NCI-H1092 (cell line): ENCODE measurements at places on chromosomes 5 and 9.

GRCh38 chr9:127860260-127860659, 5.8 kb upstream of the ENG start:
- no peak for DNase-seq

- peak; percentile 80 for DNase-seq
These were observed 804 bp downstream of the TTC39B start for GRCh38 chr9:15306068-15306756.

DNA sequence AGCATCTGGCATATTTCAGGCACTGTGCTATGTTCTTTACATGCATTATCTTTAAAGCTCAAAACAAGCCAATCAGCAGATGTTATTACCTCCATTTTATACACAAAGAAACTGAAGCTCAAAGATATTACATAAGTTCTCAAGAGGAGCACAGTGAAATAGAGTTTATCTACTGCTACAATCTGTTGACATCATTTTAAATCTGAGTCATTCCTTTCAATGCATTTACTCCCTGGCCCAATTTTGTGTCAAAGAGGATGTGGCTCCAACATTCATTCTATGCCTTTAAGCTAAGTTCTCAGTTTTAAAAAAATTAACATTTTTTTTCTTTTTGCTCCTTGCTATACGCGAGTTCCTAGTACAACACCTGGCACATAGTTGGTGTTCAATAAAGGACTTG, 486.3 kb upstream of the ZNF462 start:
- DNase-seq = no peak

- no peak for DNase-seq
These were observed 49.1 kb upstream of the OSMR start for GRCh38 chr5:38796742-38797108.

GRCh38 chr5:107743373-107744000, 72.8 kb upstream of the EFNA5 start:
- no peak for DNase-seq

DNA sequence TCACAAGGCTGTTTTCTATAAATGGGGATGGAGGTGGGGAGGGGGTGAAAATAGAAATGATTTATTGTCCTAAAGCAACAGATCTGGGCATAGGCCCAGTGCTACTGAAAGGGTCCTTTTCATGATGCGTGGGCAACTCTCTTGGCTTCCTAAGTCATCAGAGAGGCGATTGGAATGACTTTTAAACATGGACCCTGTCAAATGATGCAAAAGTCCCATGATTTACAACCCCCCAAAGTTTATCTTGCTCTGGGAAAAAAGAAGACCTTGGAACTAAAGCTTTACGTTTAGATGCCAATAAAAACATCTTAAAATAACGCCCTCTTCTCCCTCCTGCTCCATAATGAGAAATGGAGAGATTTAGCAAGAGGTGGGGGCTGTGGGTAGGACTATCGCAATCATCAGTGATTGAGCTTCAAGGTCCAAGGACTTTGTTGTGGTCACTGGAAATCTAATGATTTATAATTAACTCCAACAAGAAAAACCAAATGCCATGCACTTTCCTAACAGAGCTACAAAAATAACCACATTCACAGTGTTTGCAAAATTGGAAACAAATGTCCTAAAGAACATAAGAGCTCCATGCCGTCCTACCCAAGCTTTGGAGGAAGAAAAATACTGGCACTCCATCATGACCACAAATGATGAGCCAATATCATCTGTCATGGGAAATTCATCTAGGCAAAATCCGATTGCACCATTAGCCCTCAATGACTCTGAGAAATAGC, 167.5 kb upstream of the CLINT1 start:
- DNase-seq = no peak

GRCh38 chr9:107739601-107740082, 250.1 kb upstream of the KLF4 start:
- DNase-seq = no peak

- no peak for DNase-seq
These were observed 86.2 kb upstream of the DHFR start for GRCh38 chr5:80740999-80741398.

DNA sequence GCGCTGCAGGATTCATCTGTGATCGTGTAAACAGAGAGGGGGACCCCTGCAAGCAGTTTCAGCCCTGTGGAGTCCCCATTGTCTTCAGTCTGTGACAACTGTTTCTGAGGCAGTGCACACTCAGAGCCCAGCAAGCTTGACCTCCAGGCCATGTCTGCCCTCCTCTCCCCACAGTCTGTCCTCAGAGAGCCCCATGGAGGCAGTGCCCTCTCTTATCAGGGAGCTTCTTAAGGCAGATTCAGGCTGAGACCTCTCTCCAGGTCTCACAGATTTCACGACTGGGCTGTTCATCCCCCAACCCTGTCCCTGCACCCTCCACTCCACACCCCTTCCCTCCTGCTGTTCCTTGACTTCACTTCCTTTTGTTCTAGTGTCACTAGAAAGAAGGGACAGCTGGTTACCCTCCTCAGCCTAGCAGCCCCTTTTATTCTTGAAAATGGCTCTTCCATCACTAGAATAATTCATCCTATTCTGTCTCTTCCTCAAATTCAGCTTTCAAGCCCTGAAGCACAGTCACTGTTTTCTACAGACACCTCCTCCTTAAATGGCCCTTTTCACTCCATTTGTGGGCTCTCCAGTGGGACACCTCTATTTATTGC, 218.4 kb downstream of the MED10 start:
- peak; percentile 21 for DNase-seq

DNA sequence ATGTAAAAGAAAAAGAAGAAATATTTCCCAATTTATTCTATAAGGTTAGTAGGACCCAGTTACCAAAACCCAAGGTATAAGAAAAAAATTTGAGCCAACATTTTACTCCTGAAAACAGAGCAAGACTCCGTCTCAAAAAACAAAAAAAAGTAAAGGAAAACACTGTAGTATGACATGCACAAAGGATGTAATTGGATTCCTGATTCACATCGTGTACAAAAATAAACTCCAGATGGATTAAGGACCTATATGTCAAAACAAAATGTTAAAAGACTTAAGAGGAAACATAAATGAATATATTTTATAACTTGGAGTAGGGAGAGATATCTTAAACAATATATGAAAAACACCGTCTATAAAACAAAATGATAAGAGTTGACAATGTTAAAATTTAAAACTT, 13.8 kb downstream of the PHYKPL start:
- DNase-seq = no peak

GRCh38 chr5:145479857-145480256, 355.3 kb downstream of the PRELID2 start:
- DNase-seq = no peak

- no peak for DNase-seq
These were observed 342.6 kb downstream of the MAN2A1 start for GRCh38 chr5:110032376-110032775.

DNA sequence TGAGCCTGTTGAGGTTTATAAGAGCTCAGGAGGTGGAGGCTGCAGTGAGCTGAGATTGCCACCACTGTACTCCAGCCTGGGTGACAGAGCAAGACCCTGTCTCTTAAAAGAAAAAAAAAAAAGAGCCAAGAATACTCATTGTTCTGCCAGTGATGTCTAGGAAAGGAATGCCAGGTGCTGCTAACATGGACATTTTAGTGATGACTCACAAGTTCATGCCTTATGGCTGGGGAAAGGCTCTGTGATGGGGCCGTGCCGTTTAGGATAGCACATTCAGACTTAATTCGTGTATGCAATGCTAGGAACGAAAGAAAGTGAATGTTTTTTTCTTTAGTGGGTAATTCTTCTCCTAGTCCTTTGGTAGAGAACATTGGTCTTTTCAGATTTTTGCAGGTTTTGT, 134.2 kb downstream of the ARHGAP26 start:
- no peak for DNase-seq

DNA sequence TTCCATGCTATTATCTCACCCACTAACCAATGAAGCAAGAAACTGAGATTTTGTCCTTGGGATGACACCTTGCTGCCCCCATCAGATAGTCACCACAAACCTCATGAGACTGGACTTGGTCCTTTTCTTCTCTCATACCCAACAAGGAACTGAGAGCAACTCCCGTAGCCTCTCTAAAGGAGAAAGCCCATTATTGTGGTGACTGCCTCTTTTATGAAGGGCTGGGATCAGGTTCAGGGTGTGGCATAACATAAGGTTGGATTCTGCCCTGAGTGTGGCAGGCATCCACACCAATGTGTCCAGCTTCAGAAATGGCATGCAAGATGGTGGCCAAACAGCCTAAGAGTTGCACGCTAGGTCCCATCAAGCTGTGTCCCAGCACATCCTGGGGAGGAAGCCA, 1.3 kb upstream of the ACTL7A start:
- DNase-seq = no peak

- no peak for DNase-seq
These were observed 210.9 kb downstream of the AOPEP start for GRCh38 chr9:94937214-94937903.

- DNase-seq = no peak
These were observed 1176.1 kb downstream of the CDH9 start for GRCh38 chr5:25862276-25862675.

GRCh38 chr9:112017878-112018277, 121.3 kb downstream of the UGCG start:
- DNase-seq = no peak

DNA sequence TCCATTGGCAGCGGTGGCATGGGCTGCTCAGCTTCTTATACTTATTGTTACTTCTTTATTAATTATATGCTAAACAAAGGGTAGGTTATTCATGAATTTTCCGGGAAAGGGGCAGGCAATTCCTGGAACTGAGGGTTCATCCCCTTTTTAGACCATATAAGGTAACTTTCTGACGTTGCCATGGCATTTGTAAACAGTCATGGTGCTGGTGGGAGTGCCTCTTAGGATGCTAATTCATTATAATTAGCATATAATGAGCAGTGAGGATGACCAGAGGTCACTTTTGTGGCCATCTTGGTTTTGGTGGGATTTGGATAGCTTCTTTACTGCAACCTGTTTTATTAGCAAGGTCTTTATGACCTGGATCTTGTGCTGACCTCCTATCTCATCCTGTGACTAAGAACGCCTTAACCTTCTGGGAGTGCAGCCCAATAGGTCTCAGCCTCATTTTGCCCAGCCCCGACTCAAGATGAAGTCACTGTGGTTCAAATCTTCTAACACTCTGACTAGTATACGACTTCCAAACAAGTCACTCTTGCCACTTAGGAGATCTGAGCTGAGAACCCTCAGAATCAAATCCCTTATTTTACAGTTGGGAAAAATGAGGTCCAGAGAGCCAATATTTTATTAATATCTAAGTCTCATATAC, 237.5 kb downstream of the TRIM32 start:
- no peak for DNase-seq

GRCh38 chr5:143582869-143583268, 179.4 kb upstream of the NR3C1 start:
- no peak for DNase-seq

- DNase-seq = no peak
These were observed 24.8 kb downstream of the TGFBI start for GRCh38 chr5:136053336-136054141.

- no peak for DNase-seq
These were observed 623 bp downstream of the FLT4 start for GRCh38 chr5:180648658-180649296.

DNA sequence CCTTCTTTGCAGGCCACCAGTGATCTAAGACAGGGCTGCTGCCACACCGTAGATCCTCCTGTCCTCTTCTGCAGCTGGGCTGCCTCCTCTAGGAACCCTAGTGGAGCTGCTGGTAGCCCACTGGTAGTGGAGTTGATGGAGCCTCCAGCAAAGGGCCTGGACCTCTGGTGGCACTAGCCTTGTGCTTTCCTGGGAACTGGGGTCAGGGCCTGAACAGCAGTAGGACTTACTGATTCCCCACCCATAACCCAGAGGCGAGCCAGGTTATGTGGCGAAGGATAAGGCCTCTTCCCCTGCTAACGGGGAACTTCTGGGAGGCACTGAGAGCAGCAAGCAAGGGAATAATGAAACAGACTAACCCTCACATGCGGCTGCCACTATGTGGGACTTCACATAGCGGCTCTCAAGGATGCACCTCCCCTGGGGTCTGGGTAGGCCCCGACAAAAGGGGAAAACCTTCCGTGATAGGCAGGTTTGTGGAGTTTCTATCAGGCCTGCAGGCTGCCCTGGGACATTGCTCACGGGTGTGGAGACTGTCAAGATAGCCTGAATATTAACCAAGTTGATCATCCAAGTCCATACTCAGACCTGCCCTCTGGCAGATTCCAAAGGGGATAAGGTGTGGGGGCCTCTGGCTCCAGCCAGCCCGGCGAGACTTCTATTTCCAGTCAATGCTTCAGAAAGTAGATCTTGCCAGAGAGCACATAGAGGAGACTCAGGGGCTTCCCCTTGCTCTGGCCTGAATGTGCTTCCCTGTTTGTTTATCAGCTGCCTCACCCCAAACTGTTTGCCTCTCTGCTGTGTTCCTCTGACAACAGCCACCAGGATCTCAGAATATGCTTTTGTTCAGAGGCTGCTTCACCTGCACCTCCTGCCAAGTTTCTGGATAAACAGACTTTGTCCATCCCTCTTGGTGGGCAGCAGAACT, 7.4 kb downstream of the SLC22A4 start:
- DNase-seq = no peak

- DNase-seq = peak; percentile 22
These were observed at the start of gene CYFIP2 for GRCh38 chr5:157265714-157266285. CYFIP2 (plus strand) TSS chr5:157266123; CDS start chr5:157285362, 19,239 bp downstream.

DNA sequence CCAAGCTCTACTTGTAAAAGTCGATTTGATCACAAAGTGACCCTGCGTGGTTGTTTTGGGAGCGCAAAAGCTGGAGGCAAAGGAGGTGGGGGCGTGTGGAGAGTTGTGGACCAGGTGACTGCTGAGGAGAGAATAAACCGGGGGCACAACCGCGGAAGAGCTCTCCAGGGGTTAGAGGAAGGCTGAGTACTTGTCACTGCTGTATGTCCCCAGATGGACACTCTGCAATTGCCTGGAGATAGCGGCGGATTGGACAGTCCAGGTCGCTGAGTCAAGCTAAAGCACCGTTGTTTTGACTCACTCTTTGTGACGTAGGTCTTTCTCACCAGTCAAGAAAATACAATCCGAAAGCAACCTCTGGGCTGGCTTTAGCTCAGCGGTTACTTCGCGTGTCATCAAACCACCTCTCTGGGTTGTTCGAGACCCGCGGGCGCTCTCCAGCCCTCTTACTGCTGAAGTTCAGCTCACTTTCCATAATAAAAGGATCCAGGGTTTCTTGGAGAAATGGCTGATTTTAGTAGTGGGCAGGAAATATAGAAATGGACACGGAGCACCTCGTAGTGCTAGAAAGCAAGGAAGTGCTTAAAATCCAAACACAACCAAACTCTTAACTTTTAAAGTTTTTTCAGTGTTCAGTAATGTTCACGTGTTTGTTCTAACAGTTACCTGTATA, 25.7 kb downstream of the ZMAT2 start:
- DNase-seq = no peak

DNA sequence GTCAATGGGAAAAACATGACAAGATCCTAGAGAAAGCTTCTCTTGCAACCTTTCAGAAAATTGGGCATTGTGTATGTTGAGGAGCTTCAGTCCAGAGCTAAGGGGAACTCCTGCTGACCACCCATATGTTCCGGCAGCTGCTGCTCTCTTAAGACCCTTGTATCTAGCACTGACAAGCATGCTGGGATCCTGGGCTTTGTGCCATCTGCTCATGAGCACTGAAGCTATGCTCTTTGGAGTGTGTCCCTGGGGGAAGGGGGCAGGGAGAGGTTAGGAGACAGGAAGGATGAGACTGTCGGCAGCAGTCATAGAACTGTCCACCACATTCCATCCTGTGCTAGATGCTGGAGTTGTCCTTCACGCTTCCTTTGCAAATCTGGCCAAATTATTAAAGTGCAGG, 109.3 kb downstream of the JAKMIP2 start:
- peak; percentile 81 for DNase-seq

GRCh38 chr9:91727316-91727861, 222.6 kb downstream of the ROR2 start:
- DNase-seq = no peak

GRCh38 chr5:132251220-132251725, 6.2 kb upstream of the PDLIM4 start:
- DNase-seq = no peak
